ENCODE measurements at places on chromosomes 2 and 18. TPM values are rescaled to one million over a fixed set of nuclear protein-coding genes. Genes with fewer than 3 reads are reported as not detected.
A peak's percentile ranks its signal among the peaks of the same experiment; 100 is the strongest.

The SALL3 gene
- total RNA-seq = not detected

- H3K4me3 ChIP-seq = no peak overlapping the region
- H3K27me3 ChIP-seq = no peaks in the 10 kb centered on the region
- DNase-seq = no peak
- H3K27ac ChIP-seq = no peak overlapping the region
- no peaks in the 10 kb centered on the region for H3K4me1 ChIP-seq
- peaks cover 5% of the 10 kb centered on the region for H3K36me3 ChIP-seq
Observed at GRCh38 chr2:86003104-86003503, 102.6 kb downstream of the POLR1A start.

GRCh38 chr2:608711-609110 lies 68.5 kb downstream of the TMEM18 start:
- H3K36me3 ChIP-seq = no peaks in the 10 kb centered on the region
- DNase-seq = no peak
- H3K4me3 ChIP-seq = no peak overlapping the region
- peaks cover 1% of the 10 kb centered on the region for H3K4me1 ChIP-seq

The TBR1 gene
- total RNA-seq = not detected

The POTEI gene
- total RNA-seq = not detected

DNA sequence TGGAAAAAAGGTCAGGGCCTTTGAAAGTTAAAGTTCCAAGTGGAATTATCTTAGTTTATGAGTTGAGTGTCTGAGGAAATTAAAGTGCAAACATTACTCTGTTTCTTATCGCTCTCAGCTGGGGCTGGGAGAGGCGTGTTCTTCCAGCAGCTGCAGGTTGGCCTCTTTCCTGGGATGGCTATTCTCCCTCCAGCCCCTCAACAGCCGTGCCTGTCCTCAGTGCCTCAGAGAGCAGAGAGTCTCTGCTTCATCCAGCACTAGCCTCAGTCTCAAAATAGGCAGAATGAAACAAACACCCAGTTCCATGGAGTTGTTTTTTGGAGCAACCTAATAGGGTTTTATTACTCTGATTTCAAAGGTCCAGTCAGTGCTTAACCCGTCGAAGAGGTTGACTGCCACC lies 298.1 kb downstream of the GALR1 start:
- no peak overlapping the region for H3K4me3 ChIP-seq
- no peaks in the 10 kb centered on the region for H3K4me1 ChIP-seq
- H3K36me3 ChIP-seq = no peaks in the 10 kb centered on the region
- no peak for DNase-seq

- no peaks in the 10 kb centered on the region for H3K27me3 ChIP-seq
- H3K4me3 ChIP-seq = no peak overlapping the region
- no peaks in the 10 kb centered on the region for H3K4me1 ChIP-seq
- no peak overlapping the region for H3K27ac ChIP-seq
Observed at GRCh38 chr2:32611771-32612170, 16.1 kb upstream of the TTC27 start.

- H3K4me3 ChIP-seq = no peak overlapping the region
- DNase-seq = no peak
- no peaks in the 10 kb centered on the region for H3K36me3 ChIP-seq
Observed at GRCh38 chr2:25219621-25220020, 51.2 kb upstream of the POMC start.

DNA sequence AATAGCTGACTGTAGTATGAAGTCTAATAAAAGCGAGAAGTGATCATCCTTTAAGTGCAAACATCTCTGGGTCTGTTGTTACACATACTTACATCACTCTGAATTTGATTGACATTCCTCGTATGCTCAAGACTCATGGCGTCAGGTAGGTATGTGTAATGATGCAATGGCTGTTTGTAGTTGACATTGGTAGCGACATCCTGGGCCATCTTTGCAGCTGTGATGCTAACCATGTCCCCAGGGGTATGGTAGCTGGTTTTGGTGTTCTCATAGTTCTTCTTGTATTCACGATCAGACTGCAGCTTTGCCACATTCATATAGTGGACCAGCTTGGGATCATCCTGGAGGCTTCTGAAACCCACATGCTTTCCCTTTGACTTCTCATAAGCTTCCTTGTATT lies 62.0 kb downstream of the NEB start:
- DNase-seq = no peak
- no peaks in the 10 kb centered on the region for H3K36me3 ChIP-seq
- no peak overlapping the region for H3K27ac ChIP-seq
- no peak overlapping the region for H3K4me3 ChIP-seq

DNA sequence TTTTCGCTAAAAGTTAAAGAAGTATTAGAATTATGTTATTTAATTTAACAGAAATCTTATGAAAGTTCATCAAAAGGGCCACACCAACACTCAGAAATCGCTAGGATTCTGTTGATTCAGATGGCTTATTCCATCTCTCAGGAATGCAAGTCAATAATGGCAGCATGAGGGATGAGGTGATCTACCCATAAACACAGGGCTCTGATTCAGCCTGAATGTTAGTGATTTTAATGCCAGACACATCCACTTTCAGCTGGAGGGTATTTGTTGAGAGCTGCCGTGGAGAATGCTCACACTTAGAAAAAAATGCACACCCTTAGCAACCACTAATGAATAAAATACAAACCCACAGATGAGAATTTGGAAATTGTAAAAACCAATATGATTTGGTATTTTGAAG lies 173.3 kb upstream of the ERBB4 start:
- peaks cover 39% of the 10 kb centered on the region for H3K4me1 ChIP-seq
- no peaks in the 10 kb centered on the region for H3K27me3 ChIP-seq
- DNase-seq = peak; percentile 85
- H3K4me3 ChIP-seq = no peak overlapping the region

DNA sequence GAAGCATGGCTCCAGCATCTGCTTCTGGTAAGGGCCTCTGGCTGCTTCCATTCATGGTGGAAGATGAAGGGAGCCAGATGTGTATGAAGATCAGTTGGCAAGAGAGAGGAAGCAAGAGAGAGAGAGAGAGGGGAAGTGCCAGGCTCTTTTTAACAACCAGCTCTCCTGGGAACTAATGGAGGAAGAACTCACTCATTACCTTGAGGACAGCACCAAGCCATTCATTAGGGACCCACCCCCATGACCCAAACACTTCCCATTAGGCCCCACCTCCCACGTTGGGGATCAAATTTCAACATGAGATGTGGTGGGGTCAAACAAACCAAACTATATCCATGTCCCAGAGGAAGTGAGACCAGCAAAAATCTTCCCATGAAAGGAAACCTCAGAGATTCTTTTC lies 124.8 kb upstream of the SIX2 start:
- no peak overlapping the region for H3K27ac ChIP-seq
- no peaks in the 10 kb centered on the region for H3K36me3 ChIP-seq
- H3K4me3 ChIP-seq = no peak overlapping the region
- no peaks in the 10 kb centered on the region for H3K27me3 ChIP-seq
- no peak for DNase-seq
- peaks cover 33% of the 10 kb centered on the region for H3K4me1 ChIP-seq

DNA sequence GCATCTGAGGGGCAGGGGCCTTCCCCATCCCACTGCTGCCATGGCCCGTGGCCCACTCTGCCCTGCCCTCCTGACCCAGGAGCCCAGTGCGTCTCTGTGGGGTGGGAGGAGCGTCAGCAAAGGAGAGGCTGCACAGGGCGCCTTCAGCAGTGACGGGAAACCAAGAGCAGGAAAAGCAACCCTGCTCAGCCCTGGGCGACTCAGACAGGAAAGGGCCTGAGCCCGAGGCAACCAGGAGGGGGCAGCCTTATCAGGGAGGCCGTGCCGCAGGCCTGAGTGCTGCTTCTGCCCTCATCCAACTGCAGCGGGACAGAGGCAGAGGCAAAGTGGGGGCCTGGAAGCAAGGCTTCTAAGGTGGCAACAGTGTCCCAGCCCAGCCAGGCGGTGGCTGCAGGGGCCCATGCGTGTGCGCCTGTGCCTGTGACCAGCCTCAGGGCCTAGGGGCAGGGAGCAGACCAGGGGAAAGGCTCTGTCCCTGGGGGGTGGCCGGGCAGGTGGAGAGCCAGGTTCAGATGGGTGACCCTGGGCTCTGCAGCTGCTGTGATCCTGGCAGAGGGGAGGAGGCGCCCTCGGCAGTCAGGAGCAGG lies 23.3 kb upstream of the ALPI start:
- no peaks in the 10 kb centered on the region for H3K4me1 ChIP-seq
- DNase-seq = peak; percentile 13
- no peak overlapping the region for H3K4me3 ChIP-seq
- no peaks in the 10 kb centered on the region for H3K36me3 ChIP-seq
- no peak overlapping the region for H3K27ac ChIP-seq
- no peaks in the 10 kb centered on the region for H3K27me3 ChIP-seq

The HDLBP gene
- total RNA-seq = 410 TPM

The GATA6 gene
- total RNA-seq = 24.1 TPM

DNA sequence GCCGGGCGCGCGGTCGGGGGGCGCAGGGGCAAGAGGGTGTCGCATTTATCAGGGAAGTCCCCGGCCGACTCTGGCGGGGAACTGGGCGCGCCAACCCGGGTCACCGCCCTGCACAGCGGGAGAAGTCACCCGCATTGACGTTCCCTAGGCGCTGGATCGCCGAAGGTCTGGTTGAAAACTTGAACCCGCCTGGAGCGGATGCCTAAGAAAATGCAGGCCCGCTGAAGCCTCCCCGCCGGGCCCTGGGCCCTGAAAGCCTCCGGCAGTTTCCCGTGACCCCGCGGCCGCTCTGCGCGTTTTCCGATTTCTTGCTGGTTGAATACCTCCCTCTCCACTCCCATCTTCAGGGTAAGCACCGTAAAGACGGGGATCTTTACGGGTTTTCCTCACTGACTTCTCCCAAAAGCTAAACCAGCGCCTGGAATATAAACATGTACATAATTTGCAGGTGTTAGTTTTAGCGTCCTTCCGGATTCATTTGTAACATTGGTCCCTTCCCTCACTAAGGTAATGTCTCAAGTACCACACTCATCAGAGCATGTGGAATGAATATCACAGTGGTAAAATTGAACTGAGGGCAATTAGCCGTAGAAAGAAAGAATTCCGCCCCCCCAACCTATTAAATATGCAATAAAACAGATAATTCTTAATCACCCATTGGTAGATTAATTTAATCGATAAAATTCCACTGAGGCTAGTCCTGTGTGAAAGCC lies 675 bp upstream of the SPIRE1 start:
- peak overlapping the region; percentile 78 for H3K4me3 ChIP-seq
- DNase-seq = peak; percentile 56
- H3K4me1 ChIP-seq = peaks cover 34% of the 10 kb centered on the region
- H3K27me3 ChIP-seq = no peaks in the 10 kb centered on the region
- H3K27ac ChIP-seq = peak overlapping the region; percentile 27

The SOCS6 gene
- total RNA-seq = 20.8 TPM

DNA sequence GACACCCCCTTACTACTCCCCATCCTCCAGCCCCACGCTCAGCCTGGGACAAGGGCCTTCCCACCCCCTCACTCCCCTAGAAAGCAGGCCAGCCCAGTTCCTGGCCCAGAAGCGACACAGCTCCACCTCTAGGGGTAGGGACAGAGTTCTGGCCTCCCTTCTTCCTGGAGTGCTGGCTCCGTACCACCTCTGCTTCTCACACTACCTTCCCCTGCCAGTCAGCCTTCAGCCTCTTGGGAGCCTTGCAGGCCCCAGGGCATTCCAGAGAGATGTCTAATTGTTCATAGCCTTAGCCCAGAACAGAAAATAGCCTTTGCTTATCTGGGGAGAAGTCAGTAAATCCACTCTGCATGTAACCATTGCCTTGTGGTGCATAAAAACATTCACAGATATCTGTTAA lies 13.1 kb upstream of the CATIP start:
- H3K4me3 ChIP-seq = no peak overlapping the region
- no peaks in the 10 kb centered on the region for H3K27me3 ChIP-seq
- no peak overlapping the region for H3K27ac ChIP-seq
- no peak for DNase-seq

All from PC-3 (cell line).